ENCODE measurements at places on chromosomes 16 and 17.

DNA sequence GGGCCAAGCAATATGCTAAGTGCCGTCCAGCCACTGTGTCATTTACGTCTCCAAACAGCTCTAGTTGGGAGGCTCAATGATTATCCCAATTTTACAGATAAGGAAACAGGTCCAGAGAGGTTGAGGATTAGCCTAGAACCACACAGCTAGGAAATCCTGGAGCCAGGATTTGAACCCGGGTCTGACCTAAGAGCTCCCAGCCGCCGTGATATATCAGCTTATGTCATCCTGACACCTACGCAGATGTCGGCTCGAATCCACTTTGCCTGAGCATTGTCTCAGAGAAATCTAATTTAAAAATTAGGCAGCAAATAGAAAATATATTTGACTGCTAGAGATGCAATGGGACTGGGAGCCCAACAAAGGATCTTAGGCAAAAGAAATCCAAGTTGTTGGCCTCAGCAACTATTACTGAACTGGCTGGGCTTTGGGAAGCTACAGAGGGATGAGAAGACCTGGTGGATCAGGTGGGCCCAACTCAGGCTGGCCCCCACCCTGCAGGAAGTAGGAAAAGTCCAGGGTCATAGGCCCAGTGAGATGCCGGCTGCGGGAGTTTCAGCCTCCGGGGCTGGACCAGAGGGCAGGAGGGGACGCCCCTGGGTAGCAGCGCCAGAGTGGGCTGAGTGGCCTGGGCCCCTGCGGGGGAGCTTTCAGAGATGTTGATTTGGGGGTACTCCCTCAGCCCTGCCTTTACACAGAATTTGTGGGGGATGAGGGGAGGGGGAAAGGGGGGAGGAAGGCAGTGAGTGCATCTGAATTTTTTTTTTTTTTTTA lies 35.1 kb upstream of the IL21R start:
- no peak for DNase-seq

DNA sequence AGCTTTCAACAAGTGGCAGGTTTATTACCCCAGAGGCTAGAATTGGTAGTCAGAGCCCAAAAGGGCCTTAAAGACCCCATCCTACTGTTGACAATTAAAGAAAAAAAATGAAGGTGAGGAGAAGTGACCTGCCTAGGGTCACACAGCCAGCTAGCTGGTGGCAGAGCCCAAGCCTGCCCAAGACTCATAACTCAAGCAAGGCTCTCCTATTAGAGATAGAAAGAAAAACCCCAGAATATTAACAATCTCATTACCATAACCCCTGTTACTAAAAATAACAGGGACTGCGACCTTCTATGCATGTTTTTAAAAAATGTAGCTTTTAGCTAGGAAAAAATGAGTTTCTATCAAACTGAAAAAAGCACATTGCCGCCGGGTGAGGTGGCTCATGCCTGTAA lies 14.0 kb downstream of the HSPB9 start:
- DNase-seq = no peak

- DNase-seq = no peak
Measured at GRCh38 chr17:61155590-61156237, 243.9 kb upstream of the TBX2 start.

- DNase-seq = no peak
Measured at GRCh38 chr16:11556945-11557720, 29.6 kb downstream of the LITAF start.

DNA sequence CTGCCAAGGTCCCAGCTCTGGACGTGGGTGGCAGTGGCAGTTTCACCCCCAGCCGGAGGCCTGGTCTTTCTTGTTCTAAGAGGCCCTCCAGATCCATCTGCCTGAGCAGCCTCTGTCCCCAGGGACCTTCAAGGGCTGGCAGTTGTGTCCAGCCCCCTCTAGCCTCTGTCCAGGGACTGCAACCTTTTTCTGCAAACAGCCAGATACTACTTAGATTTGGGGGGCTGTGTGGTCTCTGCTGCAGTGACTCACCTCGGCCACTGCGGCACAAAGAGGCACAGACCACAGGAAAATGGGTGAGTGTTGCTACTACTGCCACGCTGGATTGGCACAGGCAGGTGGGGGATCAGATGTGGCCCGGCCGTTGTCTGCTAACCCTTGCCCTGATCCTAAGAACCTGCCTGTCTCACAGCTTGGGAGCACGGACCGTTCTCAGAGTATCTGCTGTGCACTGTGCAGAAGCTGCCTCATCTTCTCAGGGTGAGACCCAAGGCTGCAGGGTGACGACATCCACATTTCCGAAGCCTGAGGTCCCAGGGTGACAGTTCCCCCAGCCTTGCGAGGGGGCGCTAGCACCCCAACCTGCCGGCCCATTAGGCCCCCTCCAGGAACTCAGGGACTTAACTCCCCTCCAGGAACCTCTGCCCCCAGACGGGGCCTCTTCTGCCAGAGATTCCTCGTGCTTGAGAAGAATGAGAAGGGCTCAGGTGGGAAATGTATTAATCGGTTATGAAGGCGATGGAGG lies 27.6 kb downstream of the MXRA7 start:
- DNase-seq = no peak

DNA sequence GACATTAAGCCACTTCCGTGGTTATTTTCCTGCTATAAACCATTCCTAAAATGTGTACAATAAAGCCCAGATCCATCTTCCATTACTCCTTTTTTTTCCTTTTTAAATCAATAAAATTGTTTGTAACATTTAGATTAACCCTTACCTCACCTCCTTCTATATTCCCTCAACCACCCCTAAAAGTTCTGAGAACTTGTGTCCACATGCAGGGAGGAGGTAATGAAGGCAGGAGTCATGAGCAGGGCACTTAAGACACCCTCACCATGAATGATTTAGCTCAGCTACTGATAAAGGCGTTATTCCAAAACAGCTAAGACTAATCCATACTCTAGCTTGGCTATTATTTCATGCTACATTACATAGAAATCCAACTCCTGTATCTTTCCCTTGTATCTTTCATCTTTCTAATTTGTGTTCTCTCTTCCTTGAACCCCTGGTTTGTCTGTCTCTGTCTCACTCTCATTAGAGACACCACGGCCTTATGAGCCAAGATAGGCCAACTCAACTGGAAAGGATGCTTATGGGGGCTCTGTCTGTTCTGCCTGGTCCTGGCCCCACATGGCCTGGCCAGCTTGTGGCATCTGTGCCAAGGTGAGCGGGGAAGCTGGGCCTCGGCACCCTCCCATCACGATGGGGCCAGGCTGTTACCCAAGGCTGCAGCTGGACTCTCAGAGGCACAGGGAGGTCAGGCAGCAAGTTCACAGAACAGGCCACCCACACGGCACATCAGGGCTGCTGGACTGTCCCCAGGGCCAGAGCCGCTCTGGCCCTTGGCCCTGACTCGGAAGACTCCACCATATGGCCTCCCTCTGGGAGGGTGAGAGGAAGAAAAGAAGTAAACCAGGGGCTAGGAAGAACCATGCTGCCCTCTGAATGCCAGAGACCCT lies 294.4 kb downstream of the SOX9 start:
- no peak for DNase-seq

DNA sequence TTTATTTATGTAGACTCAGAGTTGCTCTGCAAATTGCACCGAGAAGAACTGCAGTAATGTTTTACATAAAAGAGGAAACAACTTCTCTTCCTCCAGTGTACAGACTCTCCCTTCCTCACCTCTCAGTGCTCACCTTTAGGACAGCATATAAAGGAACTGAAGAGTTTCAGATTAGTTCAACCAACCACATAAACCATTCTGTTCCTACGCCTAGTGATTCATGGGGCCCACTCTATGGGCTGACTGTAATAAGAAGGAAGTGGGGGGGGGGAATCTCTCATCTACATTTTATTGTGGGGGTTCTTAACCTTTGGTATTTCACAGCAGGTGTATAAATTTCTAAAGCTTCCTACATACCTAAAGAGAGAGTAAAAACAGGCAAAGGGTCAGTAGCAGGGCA lies 18.3 kb downstream of the ZSWIM7 start:
- DNase-seq = no peak

DNA sequence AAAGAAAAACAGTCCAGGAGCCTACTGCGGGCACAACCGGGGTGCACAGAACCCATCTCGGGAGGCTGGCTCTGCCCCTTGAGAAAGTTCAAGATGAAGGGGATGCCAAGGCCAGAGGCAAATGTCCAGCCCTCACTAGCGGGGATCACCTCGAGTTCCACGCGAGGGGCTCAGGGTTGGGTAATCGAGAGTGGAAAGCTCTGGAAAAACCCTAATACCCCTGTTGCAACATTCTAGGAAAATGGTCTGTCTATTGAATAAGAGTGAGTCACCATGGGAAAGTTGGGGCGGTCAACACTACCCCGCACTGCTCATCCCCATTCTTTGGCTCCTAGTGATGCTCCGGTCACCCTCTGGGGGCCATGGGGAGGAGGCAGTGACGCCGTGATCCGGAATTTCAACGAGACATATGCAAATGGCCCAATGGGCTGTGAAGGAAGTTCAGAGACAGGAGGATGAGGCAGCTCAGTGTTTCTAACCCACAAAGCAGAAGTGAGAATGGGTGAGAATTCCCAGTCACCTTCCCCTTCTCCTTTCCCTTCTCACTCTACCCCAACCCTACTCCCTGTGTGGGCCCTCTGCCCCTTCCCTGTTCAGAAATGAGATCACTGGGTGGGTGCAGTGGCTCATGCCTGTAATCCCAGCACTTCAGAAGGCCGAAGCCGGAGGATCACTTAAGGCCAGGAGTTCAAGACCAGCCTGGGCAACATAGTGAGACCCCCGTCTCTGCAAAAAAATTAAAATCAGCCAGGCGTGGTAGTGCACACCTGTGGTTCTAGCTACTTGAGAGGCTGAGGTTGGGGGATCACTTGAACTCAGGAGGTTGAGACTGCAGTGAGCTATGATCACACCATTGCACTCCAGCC lies 22.4 kb downstream of the SOCS3 start:
- DNase-seq = no peak

DNA sequence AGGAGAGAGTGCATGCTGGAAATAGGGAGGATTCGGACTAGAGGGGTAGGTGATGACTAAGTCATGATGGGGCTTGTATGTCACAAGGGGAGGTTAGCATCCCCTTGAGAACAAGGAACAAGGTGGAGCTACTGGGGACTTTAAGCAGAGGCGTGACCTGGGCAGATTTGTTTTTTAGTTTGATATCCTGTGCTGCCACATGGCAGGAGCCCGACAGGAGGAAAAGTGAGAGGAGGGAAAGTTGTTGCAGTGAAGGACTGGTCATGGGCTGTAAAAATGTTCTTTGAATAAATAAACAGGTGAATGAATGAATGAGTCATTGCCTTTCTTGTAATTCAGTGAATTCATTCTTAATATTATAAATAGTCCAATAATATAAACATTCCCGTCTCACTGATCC lies 365.1 kb upstream of the CDH5 start:
- no peak for DNase-seq

DNA sequence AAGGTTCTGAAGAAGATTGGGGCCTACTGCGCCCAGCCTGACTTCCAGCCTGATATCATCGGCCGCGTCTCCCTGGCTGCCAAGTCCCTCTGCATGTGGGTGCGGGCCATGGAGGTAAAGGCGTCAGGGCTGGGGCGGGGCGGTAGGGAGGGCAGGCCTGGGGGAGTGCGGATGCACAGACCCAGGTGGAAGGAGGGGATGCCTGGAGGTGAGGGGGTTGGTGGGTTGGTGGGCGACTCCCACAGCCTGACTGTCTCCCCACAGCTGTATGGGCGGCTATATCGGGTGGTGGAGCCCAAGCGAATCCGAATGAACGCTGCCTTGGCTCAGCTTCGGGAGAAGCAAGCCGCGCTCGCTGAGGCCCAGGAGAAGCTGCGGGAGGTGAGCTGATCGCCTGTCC lies 26.8 kb upstream of the KDM6B start:
- no peak for DNase-seq

GRCh38 chr17:75109407-75110233 lies at the start of gene ARMC7:
Gene ARMC7 (plus strand): TSS chr17:75109969. CDS start chr17:75110289, 320 bp downstream.
- DNase-seq = peak; percentile 68

- DNase-seq = no peak
Measured at GRCh38 chr17:80931421-80932265, 60.0 kb upstream of the CHMP6 start.

DNA sequence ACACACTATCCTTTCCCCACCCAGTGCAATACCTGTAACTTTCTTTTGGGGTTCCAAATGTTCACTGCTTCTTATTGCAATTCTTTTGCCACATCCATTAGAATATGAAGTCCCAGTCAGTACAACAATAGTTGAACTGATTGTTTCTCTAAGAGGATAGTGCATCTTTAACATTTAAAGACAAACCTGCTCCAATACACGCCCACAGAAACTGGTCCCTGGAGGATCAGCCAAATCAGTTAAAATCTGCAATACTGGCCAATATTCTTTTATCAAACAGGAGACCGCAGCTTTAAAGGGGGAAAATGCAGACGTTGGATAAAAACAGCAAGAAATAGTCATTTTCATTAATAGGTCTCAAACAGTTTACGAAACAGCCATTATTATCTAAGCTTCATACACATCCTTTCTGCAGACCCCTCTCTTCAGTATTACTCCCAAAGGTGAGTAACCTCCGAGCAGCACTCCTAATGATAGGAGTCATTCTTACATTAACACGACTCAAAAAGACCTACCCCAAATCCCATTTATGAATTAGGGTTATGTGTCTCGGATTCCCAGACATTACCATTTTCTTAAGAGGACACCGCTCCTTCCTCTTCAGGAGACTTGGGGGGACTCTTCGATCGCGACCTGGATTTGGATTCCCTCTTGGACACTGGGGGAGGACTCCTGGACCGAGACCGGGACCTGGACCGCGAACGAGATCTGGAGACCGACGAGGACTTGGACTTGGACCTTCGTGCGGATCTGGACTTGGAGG lies 1.4 kb downstream of the SRSF2 start:
- DNase-seq = no peak

DNA sequence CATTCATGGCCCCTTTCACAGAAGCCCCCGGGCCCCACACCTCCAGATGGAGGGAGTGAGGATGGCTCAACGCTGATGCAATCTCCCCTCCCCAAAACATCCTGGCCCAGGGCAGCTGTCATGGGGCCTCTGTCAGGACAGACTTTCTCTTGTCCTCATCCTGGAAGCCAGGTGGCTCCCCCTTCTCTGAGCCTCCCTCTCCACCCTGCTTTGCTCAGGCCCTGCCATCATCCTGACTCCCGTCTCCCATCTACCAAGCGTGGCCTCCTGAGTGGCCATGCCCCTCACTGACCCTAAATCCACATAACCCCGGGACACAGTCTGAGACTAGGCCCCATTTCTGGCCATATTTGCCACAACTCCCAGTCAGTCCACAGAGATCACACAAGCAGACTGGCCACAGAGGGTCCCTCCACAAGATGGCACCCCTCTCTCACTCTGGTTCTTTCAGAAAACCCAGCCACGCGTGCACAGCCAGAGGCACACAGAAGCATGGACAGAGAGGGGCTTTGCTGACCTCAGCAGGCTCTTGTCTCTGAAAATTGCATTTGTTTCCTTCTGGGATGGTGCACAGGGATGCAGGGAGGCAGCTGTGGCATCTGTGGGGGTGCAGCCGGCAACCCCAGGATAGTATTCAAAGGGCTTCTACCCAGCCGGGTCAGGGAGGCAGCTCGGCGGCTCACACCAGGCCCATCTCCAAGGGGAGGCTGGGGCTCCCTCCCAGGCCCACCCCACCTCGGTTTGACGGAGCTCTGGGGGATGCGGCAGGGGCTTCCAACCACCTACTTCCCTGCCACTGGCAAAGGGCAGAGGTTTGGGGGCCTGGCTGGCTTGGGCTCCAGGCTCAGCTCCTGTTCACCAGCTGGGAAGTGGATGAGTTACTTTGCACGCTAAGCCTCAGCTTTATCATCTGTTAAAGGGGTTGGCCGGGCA lies 16.9 kb downstream of the DOC2B start:
- no peak for DNase-seq

GRCh38 chr16:22635357-22635761 lies 124.7 kb downstream of the NPIPB5 start:
- DNase-seq = no peak

- no peak for DNase-seq
Measured at GRCh38 chr17:78475211-78475610, 96.8 kb downstream of the PGS1 start.
